Activated CD8-positive, alpha-beta memory T cell treated with anti-CD3 and anti-CD28 coated beads for 1 hour (primary cell): ENCODE measurements at places on chromosomes 6 and 20.

GRCh38 chr6:121549736-121550135, 114.3 kb downstream of the GJA1 start:
- DNase-seq, result no peak

DNA sequence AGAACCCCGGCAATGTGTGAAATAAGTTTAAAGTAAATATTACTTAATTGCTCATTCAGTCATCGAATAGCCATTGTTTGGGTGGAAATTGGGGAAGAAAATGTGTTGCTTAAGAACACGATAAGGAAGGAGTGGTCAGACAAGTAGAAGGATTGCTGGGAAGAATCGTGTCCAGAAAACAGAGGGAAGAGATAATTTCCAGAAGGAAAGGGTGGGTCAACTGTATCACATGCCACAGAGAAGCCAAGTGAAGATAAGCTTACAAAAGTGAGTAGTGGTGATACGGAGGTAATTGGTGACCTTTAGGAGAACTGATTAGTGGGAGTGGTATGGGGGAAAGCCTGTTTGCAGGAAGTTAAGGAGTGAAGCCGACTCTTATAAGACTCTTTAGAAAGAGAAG, 306.2 kb downstream of the SOX4 start:
- DNase-seq, result no peak

DNA sequence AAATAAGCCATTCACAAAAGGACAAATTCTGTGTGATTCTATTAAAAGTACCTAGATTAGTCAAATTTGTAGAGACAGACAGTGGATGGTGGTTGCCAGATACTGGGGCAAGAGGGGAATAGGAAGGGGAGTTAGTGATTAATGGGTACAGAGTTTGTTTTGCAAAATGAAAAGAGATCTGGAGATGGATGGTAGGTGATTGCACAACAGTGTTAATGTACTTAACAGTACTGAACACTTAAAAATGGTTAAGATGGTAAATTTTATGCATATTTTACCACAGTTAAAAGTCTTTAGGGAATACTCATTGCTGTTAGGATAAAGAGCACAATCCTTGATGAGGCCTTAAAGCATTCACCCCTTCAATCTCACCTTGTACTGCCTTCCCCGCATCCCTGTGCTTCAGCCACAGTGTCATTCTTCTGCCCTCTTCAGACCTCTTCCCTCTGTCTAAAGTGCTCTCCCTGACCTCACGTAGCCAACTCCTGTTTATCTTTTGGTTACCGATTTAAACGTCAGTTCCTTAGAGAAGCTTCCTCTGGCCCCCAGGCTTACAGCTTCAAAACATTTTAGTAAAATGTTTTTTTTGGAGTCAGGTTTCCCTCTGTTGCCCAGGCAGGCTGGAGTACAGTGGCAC, 11.8 kb downstream of the PSMF1 start:
- no peak for DNase-seq

DNA sequence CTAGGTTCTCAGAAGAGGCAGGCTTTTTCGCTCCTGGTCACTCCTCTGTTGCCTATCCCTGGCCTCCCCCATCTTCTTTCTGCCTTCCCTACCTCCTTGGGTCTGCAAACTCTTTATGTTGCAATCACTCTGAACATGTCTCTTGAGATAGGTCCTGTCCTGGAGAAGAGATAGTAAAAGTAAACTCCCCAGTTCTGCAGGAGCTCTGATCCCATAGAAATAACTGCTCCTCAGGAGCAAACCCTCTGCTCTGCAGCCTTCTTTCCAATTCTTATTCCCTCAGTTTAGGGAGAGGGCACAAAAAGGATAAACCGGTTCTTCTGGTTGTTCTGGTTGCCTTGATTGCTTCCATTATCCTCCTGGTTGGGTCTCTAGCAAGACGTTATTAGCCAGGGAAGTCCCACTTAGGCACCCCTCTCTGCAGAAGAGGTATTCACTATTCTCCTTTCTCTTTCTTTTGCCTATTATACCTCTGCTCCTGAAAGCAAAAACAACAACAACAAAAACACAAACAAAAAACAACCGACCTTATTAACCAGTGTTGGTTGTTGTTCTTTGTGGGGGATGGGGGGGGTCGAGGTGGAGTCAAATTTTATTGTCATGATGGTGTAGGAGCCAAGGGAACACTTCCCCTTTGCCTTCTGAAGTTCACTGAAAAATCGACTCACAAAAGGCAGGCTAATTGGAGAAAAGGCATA, 973 bp downstream of the TRIM38 start:
- DNase-seq, result no peak

GRCh38 chr6:80480421-80481157, 374.1 kb downstream of the BCKDHB start:
- no peak for DNase-seq

- no peak for DNase-seq
These were observed 27.1 kb downstream of the PARD6B start for GRCh38 chr20:50758469-50758868.

GRCh38 chr6:37488476-37488875, 11.2 kb downstream of the CCDC167 start:
- no peak for DNase-seq

GRCh38 chr6:20538907-20539306, 4.7 kb downstream of the CDKAL1 start:
- no peak for DNase-seq

DNA sequence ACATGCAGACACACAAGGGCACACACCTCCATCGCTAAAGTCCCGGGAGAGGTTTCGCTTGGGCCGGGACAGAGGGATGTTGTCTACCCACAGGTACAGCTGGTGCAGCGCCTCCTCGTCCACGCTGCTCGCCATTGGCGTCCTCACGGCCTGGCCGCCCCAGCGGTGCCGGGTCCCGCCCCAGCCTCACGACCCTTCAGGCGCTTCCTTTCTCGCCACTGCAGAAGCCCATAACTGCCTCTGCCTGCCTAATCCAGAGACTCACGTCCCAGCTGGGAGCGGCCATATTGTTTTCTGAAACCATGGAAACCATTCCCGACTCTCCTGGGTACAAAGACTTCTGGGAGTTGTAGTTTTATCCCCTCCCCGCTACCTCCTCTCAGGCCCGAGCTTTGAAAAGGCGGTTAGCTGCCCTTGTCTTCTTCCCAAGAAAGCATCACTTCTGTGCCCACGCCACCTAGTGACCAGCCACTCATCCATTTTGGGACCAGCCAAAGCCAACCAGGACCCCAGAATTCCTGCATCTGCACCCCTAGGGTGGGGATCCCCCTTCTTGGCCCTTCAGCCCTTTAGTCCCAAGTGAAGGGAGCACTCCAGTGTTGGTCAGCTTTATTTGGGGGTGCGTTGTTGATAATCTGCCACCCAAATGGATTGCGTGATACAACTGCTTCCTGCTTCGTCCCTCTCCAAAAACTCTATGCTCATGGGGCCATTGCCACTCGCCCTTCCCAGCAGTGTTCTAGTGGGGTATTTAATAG, at the start of gene SPEF1:
TSS of gene SPEF1 (minus strand) at position 296 of the 758 bp plus-strand sequence. CDS start at position 135, 161 bp downstream.
- no peak for DNase-seq

DNA sequence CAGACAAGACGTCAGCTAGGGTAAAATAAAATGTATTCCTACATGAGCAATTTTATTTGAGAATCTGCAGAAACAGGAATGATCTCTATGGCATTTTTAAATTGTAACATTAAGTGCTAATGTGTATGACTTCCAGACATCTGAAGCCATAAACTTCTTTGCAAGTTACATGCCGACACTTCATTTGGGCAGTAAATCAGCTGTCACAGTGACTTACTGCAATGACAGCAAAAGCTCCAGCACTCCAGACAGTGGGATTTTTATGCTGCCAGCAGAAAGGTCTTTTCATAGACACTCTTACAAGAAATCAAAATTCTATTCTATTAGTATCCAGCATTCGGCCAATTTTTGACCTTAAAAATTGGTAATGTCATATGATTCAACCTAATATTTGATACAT, 156.3 kb upstream of the SNX9 start:
- no peak for DNase-seq

GRCh38 chr6:77535172-77535571, 71.9 kb upstream of the HTR1B start:
- DNase-seq, result no peak

DNA sequence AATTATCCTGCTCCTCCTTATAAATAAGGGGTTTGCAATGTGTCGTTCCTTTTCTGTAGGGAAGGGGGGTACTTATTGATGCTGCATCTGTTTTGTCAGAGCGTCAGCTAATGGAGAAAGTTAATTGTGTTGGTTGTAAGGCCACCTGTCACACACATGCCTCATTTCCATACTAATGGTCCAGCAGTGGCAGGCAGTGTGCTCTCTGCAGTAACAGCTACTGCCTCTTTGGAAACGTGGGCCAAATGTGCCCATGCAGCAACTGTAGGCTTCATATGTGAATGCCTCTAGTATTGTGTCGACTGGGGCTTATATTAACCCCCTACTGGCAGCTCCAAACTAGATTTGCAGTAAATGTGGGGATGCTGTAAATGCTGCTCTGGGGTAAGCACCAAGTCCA, 56.3 kb upstream of the OLIG3 start:
- no peak for DNase-seq

DNA sequence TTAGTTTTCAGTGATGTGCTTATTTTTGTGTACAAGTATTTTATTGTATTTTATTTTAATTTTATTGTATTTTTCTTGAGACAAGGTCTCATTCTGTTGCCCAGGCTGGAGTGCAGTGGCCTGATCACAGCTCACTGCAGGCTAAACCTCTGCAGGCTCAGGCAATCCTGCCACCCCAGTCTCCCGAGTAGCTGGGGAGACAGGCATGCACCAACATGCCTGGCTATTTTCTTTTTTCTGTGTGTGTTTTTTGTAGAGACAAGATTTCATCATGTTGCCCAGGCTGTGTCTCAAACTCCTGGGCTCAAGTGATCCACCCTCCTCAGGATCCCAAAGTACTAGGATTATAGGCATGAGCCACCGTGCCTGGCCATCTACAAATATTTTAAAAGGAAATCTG, 146.3 kb downstream of the MANEA start:
- DNase-seq, result no peak

- no peak for DNase-seq
These were observed 1.1 kb downstream of the DDAH2 start for GRCh38 chr6:31727717-31728671.

- DNase-seq, result no peak
These were observed 113.9 kb downstream of the GMPR start for GRCh38 chr6:16352258-16352635.

GRCh38 chr6:56756219-56756789, 113.6 kb upstream of the DST start:
- no peak for DNase-seq

GRCh38 chr6:5995658-5995948, 11.1 kb downstream of the NRN1 start:
- DNase-seq, result no peak

DNA sequence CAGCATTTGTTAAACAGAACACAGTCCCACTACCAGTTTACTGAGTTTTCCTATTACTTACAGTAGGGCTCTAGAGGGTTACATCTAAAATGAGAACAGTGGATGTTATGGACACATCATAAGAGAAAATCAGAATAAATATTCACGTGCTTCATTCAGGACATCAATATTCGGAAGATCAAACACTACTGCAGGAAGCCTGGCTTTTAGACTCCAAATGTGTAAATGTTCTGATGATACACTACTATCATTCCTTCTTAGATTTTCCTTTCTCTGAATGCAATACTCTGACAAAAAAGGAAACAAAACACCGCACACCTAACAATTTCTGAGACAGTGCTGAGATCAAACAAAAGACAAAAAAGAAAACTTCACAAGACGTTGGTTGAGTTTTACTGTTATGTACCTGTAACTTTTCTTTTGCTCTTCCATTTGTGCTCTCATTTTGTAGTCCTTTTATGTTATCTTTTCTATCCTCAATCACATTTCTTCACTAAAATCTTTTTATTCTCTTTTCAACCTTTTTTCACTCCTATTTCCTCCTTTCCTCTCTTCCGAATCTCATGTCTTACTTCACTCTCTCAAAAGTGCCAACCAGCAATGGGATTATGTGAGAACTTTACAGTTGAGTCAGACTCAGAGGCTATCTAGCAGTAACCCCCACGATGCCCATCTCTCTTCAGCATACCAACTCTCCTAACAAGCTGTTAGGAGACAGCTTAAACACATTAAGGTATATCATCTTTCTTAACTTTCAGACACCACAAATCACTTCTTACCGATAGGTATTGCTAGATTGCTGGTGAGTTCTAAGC, 1.7 kb downstream of the FAM184A start:
- DNase-seq, result no peak

GRCh38 chr6:157859775-157860504, 36.9 kb downstream of the SNX9 start:
- no peak for DNase-seq

GRCh38 chr20:35117196-35117595, 24.6 kb upstream of the TRPC4AP start:
- DNase-seq, result no peak

GRCh38 chr6:140576004-140576555, 1201.6 kb upstream of the CITED2 start:
- no peak for DNase-seq

DNA sequence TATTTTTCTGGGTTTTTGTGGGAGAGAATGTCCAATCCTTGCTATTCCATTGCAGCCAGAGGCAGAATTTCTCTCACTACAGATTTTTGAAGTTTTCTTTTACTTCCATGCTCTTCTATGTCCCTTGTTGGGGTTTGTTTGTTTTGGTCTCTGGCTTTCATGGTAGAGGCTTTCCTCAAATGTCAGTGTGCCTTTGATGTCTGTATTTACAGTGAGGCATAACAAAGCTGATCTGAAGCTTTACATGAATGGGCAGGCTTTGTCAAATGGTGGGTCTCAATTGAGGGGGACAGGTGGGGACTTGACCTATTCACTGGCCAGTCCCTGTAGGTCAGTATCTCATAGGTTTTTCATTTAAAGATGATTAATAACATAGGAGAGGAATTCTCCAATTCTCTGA, 8.6 kb upstream of the CARMIL1 start:
- DNase-seq, result no peak

DNA sequence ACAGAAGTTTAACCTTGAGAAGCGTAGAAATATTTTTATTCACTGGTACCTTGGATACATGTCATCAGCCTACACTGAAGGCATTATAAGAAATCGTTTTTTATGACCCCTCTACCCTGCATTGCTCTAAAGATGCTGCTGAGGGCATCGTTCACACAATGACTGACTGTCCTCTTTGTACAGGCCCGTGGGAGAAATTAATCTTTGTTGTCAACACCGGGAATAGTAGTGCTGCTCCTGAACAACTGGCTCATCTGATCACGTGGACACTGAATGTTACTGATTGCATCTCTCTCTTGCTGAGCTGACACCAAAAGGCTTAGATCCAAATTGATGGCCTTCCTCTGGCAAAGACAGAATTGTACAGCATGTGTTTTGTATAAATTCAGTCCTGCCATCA, 157.1 kb upstream of the SMLR1 start:
- no peak for DNase-seq

DNA sequence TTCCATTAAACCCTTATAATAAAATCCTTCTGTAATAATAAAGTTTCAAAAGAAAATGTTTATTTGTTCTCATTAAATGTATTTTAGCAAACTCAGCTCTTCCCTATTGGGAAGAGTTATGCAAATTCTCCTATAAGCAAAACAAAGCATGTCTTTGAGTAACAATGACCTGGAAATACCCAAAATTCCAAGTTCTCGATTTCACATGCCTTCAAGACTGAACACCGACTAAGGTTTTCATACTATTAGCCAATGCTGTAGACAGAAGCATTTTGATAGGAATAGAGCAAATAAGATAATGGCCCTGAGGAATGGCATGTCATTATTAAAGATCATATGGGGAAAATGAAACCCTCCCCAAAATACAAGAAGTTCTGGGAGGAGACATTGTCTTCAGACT, 3.8 kb downstream of the IL17A start:
- no peak for DNase-seq

GRCh38 chr20:59823030-59823423, 110.4 kb downstream of the SYCP2 start:
- no peak for DNase-seq
